ENCODE measurements at places on chromosomes 5 and 9.

DNA sequence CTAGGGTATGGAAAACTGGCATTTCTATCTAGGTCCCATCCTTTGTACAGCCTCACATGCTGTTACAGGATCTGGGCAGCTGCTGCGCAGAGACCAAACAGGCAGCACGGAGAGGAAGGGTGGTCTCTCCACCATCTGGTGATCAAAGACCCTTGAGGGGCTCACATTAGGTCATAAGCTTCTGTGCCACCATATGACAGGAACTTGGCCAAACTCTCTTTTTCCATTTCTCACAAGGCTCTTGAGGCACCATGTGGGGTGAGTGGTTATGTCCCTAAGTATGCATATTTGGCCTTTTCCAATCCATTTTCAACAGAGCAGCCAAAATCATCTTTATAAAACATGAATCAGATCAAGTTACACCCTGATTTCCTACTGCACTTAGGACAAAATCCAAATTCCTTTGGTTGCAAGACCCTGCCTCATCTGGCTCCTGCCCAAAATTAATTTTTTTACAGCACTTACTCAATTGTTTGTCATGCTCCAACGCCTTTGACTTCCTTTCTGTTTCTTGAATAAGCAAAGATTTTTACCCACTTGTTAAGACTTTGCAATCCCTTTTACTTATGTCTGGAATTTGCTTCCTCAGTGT lies 730.0 kb downstream of the MAT2B start:
- no peak for DNase-seq

DNA sequence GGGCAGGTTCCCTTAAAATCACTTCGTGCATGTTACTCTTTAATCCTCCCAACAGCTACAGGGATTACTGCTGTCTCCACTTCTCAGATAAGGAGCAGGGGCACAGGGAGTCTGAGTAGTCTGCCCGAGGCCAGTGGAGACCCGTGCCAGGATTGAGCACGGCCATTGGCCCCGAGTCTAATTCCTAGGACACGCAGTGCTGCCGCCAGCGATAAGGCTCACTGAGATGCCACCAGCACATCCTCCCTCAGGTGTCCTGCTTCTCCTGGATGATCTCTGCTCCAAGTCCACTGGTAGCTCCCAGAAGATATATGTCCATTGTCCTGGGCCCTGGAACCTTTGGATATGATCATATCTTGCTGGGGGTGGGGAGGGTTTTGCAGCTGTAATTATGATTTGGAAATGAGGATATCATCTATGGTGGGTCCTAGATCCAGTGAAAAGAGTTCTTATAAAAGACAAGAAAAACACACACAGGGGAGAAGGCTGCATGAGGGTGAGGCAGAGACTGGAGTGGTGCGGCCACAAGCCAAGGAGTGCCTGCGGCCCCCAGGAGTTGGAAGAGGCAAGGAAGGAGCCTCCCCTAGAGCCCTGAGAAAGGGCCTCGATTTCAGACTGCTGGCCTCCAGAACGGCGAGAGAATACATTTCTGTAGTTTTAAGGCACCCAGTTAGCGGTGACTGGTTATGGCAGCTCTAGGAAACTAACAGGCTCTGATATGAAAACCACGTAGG lies 19.4 kb upstream of the MED10 start:
- DNase-seq: no peak

DNA sequence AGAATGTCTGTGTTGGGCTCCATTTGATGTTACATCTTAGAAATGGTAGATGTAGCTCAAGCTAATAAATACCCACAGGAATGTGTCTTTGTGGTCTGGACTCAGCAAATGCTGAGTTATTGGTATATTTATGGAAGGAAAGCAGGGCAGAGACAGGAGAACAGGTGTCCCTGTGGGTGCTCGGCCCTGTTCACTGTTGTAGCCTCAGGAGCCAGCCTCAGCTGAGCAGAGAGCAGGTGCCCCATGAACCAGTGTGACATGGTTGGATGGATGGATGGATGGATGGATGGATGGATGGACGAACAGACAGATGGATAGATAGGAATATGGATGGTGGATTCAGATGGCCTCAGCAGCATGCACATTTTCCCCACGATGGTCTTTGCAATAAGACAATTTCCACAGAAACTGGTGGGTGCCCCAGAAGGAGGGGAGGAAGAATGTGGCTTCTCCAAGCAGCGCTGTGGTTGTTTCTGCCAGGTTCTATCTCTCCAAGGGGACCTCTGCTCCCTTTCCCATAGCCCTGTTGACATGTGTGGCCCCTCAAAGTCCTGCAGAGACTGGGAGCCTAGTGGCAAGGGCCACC lies 8.2 kb upstream of the IRF1 start:
- no peak for DNase-seq

DNA sequence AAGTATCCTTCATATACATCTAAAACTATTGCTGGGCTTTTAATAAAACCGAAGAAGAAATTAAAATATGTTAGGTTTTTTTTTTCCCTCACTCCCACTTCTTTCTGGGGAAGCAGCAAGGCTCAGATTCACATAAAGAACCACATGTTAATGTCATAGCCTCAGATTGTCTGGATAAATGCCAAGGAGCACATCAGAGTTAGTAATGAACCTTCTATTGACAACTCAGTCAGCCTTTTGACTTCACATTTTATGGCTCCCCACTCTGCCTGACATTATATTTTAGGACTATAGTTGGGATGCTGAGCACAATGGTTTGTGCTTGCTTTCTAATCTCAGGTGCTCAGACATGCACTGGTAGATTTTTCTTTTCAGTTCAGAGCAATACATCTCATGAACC lies 21.8 kb downstream of the DMAC1 start:
- no peak for DNase-seq

DNA sequence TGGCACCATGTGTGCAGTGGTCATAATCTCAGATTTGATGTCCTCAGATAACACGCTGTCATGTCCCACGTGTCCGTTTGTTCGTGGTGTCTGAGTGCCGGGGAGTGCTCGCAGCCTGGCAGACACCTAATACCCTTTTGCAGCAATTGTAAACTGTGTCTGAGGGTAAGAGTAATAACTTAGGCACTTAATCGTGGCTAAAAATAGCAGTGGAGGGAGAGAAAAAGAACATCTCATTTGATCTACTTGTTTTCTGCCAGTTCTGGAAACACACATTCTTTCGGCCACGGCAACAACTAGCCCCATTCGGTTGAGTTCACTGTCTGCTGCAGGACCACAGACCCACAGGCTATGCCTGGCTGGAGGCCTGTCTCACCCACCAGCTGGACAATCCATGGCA lies 16.5 kb downstream of the ADCY2 start:
- no peak for DNase-seq

DNA sequence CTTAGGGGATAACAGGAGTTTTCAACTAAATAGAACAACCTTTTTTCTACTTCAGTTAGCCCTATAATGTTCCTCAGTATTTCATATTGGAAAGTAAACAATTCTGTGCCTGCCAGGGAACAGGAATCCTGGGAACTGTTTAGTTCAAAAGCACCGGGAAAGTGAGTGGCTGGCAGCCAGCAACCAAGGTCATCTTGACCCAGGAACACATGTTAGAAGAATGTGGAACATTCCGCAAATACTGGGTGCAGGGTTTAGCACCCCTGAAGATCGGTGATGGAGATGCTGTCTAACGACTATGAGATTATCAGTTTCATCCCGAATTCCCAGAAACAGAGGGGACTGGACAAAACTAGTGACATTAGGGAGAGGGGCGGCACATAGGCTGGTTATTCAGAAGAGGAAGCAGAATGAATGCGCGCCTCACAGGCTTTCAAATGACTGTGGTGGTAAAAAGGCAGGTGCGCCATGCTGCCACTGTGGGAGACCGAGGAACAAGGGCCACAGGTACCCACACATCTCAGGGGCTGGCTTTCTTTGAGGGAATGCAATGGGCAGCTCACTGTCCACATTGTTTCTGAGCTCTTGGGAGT lies 51.2 kb downstream of the IPPK start:
- no peak for DNase-seq

- no peak for DNase-seq
Observed at GRCh38 chr5:140608722-140609121, 24.3 kb downstream of the CD14 start.

DNA sequence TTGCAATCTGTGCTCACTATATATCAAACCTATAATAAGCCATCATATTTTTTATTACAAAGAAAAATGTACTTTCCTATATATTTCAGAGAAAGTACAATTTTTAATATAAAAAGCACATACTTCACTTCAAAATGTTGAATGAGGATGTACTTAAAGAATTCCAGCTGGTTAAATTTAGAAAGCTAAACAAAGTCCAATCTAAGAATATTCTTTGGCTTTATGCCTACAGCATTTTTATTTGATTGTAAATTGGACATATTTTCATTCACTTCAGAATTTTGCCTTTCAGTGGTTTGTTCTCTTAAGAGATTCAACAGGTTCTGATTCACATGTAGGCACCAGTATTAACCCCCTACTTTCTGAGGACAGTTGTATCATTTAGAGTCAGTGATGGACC lies 533.8 kb downstream of the CAAP1 start:
- no peak for DNase-seq

- no peak for DNase-seq
Observed at GRCh38 chr9:135583688-135584011, 22.1 kb downstream of the PAEP start.

DNA sequence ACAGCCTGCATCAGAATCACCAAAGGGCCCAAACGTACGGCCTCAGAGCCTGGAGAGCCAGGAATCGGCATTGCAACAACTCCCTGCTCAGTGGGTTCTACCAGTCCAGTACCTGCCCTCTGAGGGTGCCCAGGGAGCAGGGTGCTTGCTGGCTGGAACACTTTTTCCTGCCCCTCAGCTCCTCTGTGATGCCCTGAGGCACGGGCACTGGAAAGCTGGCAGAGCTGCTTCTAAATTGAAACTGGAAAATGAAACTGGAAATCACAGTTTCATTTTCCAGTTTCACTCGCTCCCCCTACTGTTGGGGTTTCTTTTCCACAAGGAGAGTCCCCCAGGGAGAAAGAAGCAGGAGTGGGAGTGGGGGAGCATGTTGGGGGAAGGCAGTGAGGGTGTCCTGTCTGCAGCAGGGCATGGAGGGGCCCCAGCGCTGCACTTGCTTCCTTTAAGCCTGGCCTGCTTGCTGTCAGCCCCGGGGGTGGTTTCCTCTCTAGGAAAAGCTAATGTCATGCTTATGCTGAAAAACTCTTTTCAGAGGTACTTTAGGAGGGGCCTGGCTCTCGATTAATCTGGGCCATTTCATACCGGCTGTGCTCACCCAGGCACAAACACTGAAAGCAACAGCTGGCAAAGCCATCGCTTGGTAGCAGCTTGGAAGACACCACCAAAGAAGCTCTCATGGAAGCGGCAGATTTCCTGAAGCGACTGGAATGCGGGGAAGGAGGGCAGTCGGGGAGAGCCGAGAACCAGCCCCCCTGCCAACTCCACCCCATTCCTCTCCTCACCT lies 26.2 kb downstream of the IRF1 start:
- no peak for DNase-seq

GRCh38 chr9:130932255-130933079 lies 6.6 kb downstream of the FIBCD1 start:
- no peak for DNase-seq

DNA sequence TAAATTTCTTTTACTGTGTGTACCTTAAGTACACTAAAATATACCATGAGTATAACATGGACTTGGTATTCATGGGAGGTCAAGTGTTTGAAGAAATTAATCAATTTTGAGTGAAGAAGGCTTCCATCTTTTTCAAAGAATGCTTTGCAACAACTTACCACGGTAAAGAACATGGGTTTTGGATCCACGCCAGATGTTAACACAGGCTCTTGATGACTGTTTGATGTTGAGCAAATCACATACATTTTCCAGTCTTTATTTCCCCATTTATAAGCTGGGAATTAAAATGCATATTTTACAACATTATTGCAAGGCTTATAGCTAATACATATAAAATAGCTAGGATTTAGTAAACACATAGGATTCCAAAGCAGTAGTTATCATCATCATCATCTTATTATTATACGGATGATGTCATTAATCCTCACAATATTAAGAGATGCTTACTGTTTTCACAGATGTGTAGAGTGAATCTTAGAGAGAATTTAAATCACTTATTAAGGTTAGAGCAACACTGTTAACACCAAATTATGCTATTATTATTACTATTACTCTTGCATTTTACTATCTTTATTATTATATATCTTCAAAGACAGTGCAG lies 362.0 kb downstream of the PRELID2 start:
- DNase-seq: no peak

GRCh38 chr9:78860801-78861475 lies 564.0 kb downstream of the PSAT1 start:
- DNase-seq: no peak

DNA sequence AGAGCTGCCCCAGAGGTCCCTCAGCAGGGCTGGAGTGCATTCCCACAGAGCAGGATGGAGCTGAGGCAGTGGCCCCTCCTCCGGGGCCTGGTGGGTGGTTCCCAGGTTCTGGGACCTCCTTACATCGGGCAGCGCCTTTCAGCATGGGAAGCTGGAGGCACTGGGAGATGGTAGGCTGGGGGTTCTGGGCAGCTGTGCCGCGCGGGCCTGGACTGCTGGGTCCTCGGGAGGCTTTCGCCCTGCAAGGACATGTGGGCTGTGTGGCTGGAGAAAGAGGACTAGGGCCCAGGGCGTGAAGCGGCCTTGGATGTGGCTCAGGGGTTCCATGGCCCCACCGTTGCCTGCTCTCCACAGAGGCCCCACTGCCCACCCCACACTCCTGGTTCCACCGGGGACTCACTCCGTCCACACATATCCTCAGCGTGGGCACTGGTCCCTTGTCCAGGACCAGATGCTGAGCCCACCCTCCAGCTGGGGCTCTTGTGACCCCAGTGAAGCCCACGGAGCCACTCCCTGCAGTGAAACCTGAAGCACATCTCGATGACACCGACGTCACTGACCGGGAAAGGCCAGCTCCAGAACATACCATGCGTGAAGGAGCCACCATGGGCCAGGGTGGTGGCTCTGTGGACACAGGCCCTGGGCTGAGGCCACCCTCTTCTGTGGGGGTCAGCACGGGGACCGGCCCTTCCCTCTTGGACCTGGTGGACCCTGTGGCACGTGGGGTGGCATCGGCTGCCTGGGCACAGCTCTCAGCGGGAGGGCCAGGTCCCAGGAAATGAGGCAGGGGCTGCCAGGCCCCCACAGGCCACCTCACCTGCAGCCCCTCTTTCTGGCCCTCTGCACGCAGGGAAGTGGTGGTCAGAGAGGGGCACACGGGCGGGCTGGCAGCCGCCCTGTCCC lies 31.5 kb upstream of the NKD2 start:
- no peak for DNase-seq

- no peak for DNase-seq
Observed at GRCh38 chr5:172160506-172160905, 27.5 kb downstream of the STK10 start.

Measured in KG1 (cell line).